Stimulated activated CD8-positive, alpha-beta memory T cell treated with anti-CD3 and anti-CD28 coated beads, Interleukin-15, amount 100 ng/mL, for 48 hours (primary cell): ENCODE measurements at places on chromosomes 12 and 14.

DNA sequence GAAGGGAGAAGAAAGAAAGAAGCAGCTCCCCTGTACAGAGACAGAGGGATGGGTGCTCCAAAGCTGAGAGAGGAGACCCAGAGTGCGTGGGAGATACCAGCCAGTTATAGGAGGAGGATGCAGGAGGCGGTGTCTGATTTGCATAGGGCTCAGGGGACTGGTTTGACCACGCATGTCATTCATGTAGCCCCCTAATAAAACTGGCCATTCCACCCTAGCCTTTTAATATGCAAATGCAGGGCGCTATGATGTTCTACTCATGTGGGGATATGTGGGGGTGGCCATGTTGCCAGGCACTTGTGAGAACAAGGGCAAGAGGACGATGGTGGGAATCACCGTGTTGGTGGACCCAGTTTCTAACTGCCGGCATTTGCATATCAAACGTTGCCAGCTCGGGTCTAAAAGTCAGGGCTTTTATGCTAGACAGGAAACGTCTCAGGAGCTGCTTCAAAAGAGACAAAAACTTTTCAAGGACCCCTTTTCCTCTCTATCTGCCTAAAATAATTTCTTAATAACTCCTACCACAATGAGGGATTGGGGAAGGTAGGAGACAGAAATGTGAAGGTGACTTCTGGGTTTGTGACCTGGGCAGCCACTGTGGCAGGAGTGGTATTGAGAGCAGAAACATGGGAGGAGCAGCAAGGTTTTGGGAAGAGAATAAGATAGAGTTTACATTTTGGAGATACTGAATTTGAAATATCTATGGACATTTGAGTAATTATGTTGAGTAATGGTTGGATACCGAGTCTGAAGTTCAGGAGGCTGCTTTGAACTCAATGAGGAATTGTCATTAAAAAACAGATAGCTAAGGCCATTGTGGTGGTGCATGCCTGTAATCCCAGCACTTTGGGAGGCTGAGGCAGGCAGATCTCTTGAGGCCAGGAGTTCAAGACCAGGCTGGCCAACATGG lies 2.2 kb upstream of the ATXN3 start:
- DNase-seq, result no peak

DNA sequence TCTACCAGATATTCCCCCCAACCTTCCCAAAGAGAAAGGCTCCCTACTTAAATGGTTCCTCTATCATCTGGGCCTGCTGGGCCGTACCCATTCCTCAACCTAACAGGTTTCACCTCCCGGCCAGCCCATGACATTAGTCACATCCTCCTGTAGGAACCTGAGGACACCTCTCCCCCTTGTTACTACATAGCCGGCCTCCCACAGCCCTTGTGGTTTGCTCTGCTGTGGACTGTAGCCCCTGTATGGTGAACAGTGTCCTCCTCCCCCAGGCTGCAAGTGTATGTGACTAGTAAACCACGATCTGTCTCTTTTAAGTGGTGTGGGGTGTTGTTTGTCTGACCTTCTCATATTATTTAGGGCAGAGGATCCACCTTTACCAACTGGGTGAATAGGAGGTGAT lies 371.7 kb downstream of the RGS6 start:
- DNase-seq, result no peak

DNA sequence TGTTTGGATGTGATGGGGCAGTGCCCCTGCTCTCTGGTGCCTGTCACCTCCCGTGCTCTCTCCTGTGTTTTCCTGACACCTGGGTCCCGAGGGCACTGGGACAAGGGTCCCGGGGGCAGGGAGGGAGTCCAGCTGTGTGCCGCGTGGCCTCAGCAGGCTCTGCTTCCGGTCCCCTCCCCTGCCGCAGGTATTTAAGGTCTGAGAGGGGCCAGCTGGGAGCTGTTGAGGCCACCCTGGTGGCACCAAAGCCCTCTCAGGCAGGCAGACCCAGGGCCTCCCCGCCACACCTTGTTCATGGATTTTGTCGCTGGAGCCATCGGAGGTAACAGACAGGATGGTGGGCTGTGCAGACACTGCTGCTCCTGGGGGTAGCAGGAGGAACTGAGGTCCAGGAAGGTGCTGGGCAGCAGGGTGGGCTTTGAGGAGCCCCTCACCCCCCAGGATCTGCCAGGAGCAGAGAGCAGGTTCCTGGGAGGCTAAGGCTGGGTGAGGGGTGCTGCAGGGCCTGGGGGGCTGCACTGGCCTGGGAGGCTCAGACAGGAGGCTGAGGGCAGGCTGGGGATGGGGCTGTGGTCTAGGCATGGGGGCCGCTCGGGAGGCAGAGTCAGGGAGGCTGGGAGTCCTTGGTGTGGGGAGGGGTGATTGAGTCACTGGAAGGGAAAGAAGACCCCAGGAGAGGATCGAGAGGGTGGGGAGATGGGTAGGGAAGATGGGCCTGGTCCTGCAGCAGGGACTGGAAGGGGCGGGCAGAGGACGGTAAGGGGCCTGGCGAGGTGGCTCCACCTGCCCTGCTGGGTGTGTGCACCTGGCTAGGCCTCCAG lies at the start of gene SLC25A47:
TSS of gene SLC25A47 (plus strand) at position 219 of the 821 bp plus-strand sequence. CDS start at position 295, 76 bp downstream.
- no peak for DNase-seq

GRCh38 chr12:29273178-29273843 lies 107.7 kb downstream of the ERGIC2 start:
- DNase-seq, result no peak

- DNase-seq, result no peak
These were observed 844 bp downstream of the DPF3 start for GRCh38 chr14:72892879-72893635.

DNA sequence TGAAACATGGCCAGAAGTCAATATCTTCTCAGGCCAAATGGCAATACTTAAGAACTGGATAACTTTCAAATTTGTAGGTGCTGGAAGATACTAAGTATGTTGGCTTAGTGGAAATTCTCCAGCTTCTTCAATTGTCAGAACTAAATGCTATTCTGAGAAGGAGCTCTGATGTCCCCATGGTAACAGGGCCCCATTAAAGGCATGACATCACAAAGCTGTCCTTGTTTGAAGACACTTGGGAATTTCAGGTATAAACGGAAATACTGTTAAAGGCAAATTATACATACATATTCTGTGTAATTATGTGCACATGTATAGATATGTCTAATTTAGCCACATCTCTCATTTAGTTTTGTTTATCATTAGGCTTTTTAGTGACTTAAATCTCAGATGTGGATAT lies 210.0 kb upstream of the SEL1L start:
- DNase-seq, result no peak

DNA sequence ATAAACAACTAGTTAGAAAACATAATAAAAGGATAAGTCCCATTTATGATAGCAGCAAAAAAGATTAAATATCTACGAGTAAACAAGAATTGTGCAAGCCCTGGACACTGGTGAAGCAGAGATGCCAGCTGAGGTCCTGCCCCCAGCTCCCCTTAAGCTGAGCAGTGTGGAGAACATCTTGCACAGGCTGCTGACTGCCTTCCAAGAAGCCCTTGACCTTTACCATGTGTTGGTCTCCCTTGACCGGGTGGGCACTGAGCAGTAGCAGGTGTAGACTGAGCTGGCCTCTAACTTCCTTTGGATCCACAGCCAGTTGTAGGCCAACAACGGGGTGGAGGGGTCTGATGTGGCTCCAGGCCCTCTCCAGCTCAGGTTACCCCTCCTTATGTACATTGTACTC lies 47.7 kb upstream of the PAPLN start:
- no peak for DNase-seq

DNA sequence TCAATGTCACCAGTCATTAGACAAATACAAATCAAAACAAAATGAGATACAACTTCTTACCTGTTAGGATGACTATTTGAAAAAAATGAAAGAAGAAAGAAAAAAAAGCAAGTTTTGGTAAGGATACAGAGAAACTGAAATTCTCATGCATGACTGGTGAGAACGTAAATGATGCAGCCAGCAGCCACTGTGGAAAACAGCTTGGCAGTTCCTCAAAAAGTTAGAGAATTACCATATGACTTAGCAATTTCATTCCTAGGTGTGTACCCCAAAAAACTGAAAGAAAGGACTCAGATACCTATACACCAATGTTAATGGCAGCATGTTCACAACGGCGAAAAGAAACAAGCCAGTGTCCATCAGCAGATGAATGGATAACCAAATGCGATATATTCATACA lies 26.6 kb downstream of the NINJ2 start:
- DNase-seq, result no peak

GRCh38 chr12:16300736-16301135 lies 23.3 kb upstream of the SLC15A5 start:
- DNase-seq, result no peak

DNA sequence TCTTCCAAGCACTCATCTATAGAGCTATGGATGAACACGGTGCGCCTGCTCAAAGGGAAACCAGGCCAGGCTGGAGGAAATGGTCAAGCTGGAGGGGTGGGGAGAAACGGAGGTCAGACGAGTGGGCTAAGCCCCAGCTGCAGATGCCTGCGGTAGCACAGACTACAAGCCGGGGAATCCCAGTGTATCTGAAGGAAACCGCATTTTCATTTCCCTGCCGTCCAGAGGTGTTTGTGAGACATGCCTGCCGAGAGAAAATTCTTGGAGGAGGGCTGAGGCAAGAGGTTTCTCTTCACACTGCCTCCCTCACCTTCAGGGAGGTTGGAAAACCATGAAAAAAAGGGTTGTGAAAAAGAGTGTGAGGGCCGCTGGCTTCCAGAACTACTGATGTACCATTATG lies 102.0 kb upstream of the FOXN3 start:
- DNase-seq, result no peak

DNA sequence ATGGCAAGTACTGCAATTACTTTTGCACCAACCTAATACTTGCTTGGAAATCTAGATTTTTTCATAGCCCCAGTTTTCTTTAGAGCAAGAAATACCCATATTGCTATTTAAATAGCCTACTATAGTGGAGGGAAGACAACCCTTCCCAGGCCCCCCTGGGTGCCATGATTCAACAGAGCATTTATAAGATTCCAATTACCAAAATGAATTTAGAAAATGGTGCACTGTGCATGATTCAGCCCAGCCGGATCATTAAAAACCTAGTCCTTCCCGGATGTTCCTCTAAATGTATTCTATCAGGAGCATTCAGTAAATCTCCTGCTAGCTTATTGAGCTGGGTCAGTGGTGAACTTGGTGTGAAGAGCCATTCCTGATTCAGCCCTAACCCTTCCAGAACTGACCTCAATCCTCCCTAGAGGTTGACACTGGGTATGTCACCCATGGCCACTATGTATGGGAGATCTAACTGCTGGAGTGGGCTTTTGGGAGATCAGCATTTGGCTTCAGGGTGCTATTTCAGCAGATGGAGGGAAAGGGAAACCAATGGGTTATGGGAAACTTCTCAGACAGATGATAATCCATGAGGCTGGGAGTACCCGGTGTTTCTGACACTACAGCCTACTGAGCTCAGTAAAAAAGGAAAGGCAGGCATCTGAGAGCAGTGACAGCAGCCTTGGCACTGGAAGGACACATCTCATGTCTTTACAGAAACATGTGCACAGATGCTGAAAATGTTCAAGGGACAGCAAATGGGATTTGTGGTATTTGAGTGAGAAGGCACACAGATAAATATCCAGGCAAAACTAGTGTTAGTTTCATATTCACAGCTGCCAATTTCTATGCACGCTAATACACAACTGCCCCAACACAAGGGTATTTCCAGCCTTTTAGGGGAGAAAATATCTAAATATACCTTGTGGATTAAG lies 258.9 kb downstream of the DPF3 start:
- no peak for DNase-seq

GRCh38 chr14:63436286-63437098 lies 106.7 kb downstream of the PPP2R5E start:
- no peak for DNase-seq

- no peak for DNase-seq
These were observed 344.2 kb downstream of the ATP23 start for GRCh38 chr12:58285551-58285950.

DNA sequence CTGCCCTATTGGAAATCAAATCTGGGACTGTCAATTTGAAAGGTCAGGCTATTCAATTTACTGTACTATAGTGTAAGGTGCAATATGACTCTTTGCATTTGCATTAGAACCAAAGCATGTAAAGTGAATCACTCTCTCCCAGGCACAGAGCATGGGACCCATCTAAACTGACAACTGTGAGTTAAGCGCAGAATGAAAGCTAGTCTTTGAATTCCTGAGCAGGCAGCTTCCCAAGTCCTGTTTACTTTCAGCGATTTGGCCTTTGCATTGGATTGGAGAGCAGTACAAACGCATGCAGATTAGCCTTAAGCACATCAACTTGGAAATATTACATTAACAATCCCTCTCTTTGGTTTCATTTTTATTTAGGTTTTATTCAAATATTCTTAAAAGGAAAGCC lies 74.6 kb downstream of the RERG start:
- DNase-seq, result no peak

GRCh38 chr14:77822307-77822706 lies 22.4 kb downstream of the ADCK1 start:
- no peak for DNase-seq

DNA sequence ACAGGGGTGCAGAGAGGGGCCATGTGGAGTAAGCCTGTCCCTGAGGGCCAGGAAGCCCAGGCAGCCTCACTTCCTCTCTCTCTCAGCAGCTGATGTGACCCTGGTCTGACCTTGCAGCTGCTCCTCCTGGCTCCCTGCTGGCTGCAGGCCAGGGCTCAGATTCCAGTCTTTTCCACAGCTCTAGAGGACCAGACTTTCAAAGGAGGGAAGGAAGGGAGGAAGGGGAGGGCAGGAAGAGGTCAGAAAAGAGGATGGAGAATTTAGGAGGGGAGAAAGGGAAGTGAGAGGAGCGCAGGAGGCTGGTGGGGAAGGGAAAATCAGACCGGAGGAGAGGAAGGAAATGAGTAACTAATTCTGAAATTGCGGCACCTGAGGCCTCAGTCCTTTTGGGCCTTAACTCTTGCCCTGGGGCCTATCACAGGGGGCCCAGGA lies 40.9 kb upstream of the VASH1 start:
- no peak for DNase-seq
